ENCODE measurements at places on chromosomes 3 and 15.

GRCh38 chr3:24377218-24377993 is 117.2 kb downstream of the THRB start:
- DNase-seq = no peak

DNA sequence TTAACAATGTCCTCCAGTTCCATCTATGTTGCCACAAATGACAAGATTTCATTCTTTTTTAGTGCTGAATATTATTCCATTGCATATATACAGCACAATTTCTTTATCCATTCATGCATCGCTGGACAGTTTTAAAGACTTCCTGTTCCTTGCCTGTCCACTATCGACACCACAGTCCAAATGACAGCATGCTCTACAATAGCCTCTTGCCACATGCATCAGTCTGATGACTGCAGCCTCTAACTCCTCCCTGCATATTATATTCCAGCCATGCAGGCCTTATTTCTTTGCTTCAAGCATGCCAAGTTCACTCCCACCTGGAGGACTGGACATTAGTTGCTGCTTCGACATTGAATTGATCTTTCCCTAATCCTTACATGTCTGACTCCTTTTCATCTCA is 306.2 kb downstream of the FOXP1 start:
- DNase-seq = no peak

DNA sequence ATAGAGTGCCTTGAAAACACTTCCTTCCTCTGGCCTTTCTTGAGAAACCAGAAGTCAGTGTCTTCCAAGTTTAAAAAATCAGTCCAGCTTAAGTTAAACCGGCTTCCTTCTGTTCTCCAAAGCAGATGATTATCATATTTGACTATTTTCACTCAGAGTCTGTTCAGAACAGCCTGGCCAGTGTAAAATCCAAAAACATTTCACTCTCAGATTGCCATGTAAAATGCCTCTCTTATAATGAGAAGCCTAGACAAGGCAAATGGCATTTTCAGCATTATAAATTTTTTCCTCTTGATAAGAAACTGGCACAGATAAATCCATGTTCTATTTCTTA is 193.5 kb downstream of the TNIK start:
- DNase-seq = no peak

- no peak for DNase-seq
Observed at GRCh38 chr15:75182187-75183131, 19.2 kb upstream of the C15orf39 start.

DNA sequence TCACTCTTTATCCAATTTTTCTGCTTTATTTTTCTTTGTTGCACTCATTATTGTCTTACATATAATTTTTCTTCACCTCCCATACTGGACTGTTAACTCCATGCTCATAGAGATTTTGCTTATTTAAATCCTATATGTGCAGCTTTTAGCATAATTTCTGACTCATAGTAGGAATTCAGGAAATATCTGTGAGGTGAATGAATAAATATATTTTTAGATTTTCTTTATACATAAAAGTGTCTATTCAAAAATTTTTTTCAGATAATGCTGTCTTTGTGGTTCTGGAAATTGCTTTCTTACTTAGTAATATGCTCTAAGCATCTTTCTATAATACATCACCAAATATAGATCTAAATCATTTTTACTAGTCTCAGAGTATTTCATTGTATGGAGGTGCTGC is 191.8 kb upstream of the SUCLG2 start:
- no peak for DNase-seq

- DNase-seq = no peak
Observed at GRCh38 chr15:82111918-82112317, 66.1 kb upstream of the MEX3B start.

DNA sequence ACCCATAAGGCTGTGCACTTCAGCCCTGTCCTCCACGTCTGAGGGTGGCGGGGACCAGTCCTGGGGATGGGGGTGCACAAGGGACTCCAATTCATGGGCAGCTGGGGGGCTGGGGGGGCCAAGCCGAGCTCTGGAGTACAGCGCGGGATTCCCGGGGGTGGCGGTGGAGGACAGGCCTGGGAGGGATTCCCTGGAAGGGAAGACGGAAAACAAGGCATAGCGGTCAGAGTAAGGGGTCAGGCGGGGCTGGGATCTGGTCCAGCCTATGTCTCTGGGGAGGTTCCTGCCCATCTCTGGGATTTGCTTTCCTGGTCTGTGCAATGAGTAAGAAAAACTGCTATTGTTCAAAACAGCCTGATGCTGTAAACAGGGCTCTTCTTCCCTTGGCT is 8.1 kb upstream of the IGDCC3 start:
- no peak for DNase-seq

DNA sequence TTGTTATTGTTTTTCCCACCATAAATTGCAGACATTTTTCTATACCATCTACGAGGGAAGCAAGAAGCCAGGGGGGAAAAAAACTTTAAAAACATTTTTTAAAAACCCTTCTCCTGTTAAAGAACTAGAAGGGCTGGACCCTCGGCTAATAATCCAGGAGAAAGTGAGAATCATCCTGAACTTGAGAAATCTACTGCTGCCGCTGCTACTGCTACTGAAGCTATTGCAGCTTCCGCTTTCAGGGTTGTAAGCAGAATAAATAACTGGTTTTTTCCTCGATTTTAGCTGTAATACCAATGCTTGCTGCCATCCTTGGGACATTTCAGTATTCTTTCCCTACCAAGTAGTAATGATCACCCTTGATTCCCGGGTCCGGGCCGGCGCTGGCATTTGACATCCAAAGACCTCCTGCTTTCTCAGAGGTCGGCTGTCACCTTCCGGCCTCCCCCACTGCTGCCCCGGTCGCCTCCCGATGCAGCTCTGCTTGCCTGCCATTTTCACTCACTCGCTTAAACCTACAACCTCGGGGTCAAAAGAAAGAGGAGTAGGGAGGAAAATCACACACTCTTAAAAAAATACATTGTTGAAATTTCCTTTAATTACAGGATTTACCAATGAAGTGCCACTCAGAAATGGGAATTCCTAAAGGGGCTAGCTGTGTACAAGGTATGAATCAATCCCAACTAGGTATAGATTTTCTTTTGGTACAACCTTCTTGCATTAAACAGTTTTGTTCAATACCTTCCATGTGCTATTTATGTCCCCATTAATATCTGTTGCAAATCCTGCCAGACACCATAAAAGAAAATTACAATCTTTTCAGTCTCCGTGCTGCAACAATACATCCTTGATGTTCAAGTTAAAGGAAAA is 674 bp upstream of the MECOM start:
- DNase-seq = no peak

- DNase-seq = no peak
Observed at GRCh38 chr3:5616873-5617272, 429.4 kb downstream of the EDEM1 start.

DNA sequence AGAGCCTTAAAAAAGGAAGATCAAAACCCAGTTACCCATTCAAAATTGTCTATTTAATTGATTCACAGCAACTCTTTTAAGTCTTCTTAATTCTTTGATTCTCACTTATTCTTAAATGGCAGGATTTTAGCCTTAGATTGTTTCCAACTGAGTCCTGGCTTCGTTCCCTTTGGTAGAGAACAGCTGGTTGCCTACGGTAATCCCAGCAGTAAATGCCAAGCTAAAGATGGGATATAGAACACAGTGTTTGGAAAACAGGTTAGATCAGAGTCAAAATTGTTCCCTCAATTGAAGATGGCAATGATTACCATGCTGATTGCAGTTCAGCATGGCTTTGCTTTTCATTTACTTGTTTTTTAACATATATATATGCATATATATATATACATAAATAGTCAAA is 300.9 kb downstream of the PYDC2 start:
- DNase-seq = no peak
